ENCODE measurements at places on chromosomes 5 and 9.

GRCh38 chr5:173688703-173689102 is 72.3 kb upstream of the BOD1 start:
- no peak for DNase-seq

DNA sequence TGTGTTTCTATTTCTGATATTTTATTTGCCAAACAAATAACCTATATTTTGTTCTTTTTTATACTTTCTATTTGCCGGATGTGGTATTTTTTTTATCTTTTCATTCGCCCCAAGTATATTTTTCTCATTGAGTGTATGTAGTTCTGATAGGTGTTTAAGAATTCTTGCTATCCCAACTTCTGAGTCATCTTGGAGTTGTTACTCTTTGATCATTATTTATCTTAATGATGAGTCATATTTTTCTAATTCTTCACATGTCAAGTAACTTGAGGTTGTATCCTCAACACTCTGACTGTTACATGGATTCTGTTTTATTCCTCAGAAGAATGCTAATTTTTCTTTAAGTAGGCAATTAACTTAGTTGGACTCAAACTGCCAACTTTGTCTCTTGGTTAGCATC is 498.1 kb downstream of the TLE1 start:
- no peak for DNase-seq

GRCh38 chr5:80220245-80220897 is 35.5 kb downstream of the SERINC5 start:
- DNase-seq: no peak

DNA sequence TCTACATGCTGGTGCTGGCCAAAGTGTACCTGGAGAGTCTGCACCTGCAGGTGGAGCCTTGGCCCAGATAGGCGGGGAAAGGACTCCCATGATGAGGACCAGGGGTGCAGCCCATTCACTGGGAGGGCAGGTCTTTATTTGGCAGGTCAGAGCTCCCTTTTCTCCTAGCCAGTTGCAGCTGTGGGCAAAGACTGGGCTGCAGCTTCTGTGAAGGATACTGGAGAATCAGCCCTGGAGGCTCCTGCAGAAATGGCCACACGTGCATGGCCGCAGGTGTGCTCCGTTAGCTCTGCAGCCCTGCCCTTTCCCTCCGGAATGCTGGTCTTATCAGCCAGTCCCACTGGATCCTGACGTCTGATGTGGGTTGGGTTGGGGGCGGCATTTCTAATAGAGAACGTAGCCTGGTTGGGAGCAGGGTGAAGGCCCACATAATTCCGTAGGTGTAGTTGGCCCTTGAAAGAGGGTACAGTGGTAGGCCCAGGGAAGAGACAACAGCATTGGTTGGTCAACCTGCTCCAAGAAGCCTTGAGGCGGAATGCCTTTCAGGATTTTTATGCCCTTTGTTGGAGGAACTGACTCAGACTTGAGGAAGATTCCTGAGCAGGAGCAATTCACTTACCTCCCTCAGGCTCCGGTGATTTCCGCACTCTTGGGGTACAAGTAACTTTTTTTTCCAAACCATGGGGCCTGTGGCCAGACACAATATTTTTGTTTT is 22.0 kb upstream of the TIFAB start:
- DNase-seq: no peak

DNA sequence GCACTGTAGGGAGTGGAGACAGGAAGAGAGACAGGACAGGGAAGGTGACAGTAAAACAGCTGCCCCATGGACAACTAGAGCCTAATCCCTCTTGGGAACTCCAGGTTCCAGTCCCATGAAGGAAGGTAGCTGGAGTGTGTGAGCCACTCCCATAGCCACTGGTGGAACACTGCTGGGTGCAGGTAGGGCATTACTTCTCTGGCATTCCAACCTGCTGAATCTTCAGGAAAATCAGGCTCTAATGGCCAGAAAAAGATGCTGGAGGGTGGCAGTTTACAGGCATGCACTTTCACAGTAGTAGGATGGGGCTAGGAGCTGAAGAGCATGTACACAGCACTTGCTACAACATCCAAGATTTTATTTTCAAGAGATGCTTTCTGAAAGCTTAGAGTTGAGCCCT is 259.4 kb downstream of the AUH start:
- DNase-seq: no peak

DNA sequence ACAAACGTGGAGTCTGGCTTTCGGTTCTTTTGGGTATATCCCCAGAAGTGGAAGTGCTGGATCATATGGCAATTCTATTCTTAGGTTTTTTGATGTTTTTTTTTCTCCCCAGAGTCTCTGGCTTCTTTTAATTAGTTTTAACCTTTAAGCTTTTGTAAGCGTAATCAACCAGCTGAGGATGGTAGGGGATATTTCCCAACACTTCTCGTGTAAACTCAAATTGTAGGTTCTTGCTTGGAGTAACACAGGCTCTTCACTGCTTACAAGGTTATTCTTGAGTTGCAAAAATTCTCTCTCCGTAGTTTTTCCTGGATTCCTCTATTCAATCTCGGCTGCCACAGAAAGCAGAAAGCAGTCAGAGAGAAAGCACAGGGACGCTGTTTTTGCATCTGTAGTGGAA is 11.9 kb downstream of the LAMC3 start:
- no peak for DNase-seq

DNA sequence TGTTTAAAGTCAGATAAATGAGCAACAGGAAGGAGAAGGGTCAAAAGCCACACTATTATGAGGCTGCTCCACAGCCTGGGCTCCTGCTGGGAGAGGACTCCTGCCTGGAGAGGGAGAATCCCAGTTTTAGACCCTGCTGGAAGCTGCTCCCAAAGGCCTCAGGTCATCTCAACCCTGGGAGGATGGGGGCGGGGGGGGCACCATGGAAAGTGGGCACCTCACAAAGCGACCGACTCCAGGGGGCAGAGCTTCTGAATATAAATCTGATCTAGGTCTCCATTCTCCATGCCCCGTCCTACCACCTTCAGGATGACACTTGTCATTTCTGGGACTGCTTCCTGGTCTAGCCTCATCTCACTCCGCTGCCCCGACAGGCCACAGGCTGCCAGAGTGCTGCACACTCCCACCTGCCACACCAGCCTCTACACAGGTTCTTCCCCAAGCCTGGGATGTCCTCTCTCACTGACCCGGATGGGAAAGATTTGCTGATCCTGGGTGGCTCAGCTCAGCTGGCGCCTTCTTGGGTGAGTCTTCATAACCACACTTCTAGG is 183.4 kb downstream of the GAPVD1 start:
- DNase-seq: no peak

DNA sequence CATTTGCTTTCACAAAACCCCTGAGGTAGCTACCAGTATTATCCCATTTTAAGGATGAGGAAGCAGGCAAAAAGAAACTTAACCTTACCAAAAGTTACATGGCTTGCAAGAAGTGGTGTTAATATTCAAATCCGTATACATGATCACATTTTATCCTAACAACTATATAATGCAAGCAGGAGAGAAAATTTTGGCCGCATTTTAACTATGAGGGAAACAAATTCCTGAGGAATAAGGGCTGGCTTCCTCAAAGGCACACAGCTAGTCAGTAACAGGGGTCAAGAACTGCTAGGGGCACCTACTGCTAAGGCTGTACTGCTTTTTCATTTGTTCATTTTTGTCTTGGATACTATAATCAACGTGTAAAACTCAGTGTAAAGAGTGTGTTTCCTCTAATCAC is 81.0 kb downstream of the LHFPL2 start:
- no peak for DNase-seq

- DNase-seq: no peak
These were observed at the start of gene PCDHGB2 for GRCh38 chr5:141359790-141360426. PCDHGB2 (plus strand) TSS chr5:141359994; CDS start chr5:141360136, 142 bp downstream.

- no peak for DNase-seq
These were observed 3.8 kb downstream of the CDH9 start for GRCh38 chr5:27034565-27034964.

GRCh38 chr5:32330126-32330971 is 17.6 kb upstream of the MTMR12 start:
- DNase-seq: no peak

DNA sequence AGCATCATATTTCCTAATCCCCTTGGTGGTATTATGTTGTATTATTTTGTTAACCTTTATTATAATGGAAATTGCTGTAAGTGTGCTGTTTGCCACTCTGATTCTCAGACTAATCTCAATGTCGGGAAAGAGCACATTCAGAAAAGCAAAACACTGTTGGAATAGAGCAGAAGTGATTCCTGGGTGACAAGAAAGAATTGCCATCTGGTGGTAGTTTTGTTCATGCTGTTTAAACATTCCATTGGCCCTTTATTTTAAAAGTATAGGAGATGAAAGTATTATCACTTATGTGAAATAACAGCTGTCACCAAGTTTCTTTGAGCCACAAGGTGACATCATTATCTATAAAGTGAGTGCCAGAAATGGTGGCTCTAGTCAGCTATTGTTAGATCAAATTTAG is 301.3 kb upstream of the SGCD start:
- DNase-seq: no peak

- DNase-seq: no peak
These were observed at the start of gene PTGS1 for GRCh38 chr9:122370869-122371755. PTGS1 (plus strand) TSS chr9:122371024; CDS start chr9:122371085, 61 bp downstream.

DNA sequence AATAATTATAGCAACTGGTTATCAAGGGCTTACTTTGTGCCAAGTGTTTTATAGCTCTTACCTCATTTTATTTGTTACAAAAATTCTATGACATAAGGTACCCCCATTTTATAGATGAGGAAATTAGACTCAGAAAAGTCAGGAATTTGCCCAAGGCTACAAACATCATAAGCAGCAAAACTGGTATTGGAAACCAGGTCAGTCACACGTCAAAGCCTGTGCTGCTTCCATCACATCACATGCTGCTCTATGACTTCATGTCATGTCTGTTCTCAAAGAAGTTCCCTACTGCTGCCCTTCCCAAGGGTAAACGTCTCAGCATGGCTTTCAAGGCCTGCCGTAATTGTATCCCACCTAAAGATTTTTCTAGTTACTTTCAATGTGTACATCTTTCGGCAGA is 6.9 kb upstream of the KIF2A start:
- DNase-seq: no peak

- DNase-seq: no peak
These were observed 5.9 kb downstream of the PDLIM7 start for GRCh38 chr5:177491429-177491945.

DNA sequence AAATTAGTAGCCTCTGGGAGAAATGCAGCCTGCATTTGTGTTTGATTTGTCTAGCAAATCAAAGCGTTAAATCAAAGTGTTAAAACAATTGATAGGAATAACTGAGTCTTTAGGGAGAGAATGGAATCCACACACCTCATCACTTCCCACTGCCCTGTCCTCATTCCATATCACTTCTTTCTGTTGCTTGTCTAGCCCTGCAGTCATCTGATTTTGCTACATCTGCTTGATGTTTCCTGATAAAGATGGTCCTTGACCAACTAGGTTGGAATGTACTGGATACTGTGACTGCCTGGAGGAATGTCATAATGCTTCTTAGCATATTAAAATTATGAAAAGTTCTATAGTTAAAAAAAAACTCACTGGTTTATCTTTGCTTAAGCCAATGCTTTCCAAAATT is 119.9 kb downstream of the DOCK2 start:
- DNase-seq: no peak

- no peak for DNase-seq
These were observed 509.8 kb downstream of the EBF1 start for GRCh38 chr5:158589939-158590338.

DNA sequence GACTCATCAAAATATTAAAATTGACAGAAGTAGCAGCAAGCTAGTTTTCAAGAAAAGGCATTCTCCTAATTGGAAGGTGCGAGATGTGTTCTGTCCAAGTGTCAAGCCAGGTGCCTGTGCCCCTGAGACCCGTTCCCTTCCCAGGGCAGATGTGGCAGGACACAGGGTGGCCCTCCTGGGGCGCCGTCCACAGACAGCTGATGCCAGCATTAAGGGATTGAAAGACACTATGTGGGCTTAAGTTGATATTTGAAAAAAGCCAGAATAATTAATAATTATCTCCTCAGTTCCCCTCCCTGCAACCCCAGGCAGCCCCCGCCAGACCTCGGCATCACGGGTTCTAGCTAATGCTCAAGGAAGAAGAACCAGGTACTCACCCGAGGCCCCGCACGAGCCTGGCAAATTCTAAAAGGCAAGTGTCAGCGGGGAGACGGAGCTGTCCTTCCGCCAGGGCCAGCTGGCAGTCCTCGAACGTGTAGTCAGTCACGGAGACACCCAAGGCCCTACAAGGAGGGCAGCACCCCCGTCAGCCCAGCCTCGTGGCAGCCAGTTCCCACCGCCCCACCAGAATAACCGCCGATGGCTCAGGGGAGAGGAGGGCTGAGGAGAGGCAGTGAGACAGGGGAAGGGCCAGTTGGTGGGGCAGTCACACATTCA is 29.1 kb upstream of the SLC6A3 start:
- DNase-seq: no peak

- DNase-seq: no peak
These were observed 156.4 kb downstream of the ARHGAP26 start for GRCh38 chr5:142926549-142926948.

DNA sequence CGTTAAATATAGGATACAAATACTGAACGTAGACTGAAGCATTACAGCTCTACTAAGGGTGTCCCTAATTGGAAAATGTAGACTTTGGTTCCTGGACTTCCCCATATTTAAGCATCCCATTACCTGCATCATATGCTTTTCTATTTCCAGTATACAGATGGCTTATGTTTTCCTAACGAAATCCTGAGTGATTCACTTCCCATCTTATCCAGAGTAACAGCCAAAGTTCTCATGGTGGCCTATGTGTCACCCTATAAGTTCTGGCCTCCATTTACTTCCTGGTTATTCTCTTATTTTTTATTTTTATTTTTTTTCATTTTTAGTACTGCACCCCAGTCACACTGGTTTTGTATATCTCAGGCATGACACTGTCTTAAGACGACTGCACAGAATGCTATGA is 552.3 kb downstream of the PRDM9 start:
- DNase-seq: no peak

- no peak for DNase-seq
These were observed 9.3 kb downstream of the NXNL2 start for GRCh38 chr9:88544245-88544644.

DNA sequence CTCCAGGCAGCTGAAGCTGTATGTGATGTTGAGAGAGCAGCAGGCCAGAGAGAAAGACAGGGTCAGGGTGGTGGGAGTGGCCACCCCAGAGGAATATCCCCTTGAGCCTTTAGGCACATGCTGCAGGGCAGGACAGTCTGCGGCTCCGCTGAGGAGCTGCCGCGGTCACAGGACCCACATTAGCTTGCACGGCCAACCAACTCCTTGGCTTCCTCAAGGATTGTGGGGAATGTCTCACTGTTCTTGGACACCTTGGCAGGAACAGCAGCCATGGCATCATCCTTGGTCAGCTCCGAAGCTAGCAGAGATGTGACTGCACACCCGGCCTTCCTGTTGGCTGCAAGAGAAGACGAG is 27.8 kb downstream of the PCDHGC5 start:
- no peak for DNase-seq
